NCI-H748 treated with DMSO at 0.1 percent for 48 hours (cell line): ENCODE measurements at places on chromosomes 16 and 17.

GRCh38 chr16:63067141-63067540, 1030.9 kb upstream of the CDH8 start:
- no peak for DNase-seq

GRCh38 chr17:62965174-62965685, 805 bp upstream of the TANC2 start:
- no peak for DNase-seq

- DNase-seq: no peak
Observed at GRCh38 chr17:15436473-15437302, 30.7 kb downstream of the CDRT4 start.

GRCh38 chr16:24729951-24730815, 732 bp downstream of the TNRC6A start:
- DNase-seq: peak; percentile 9

DNA sequence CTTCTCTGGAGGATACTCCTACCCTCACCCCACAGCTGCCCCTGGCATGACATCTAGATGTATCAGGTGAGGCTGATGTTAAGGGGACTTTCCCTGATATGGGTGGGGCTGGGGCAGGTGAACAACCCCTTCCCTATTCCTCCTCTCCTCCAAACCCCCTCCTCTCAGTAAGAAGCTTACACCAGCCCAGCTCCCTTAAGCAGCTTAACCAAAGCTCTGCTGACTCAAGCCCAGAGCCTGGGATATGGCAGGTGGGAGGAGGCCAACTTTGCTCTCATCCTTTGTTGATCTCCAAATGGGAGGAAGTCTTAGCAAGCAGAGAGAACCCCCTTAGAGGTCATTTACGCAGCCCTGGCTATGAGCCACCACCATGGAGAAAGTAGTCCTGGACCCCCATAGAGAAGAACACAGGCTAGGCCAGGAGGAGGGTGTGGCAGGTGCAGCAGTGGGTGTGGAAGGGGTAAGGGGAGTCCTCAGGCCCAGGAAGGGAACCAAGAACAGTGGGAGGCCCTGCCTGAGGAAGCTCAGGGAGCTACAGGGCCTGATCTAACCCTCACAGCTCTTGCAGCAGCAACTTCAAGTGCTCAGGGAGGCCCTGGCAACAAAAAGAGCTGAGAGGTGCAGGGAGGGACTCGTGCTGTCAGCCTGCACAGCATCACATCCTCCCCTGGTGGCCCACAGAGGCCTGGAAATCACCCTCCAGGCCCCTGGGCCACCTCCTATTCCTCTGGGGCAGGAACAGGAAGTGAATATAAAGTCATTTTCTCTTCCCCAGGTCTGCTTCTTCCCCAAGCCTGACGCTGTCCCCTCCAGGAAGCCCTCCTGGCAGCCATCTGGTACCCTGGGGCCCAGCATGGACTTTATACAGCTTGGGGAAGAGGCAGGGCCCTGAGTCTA, 2.9 kb downstream of the UNC119 start:
- no peak for DNase-seq

- DNase-seq: no peak
Observed at GRCh38 chr17:69854225-69854780, 220.7 kb upstream of the KCNJ16 start.

DNA sequence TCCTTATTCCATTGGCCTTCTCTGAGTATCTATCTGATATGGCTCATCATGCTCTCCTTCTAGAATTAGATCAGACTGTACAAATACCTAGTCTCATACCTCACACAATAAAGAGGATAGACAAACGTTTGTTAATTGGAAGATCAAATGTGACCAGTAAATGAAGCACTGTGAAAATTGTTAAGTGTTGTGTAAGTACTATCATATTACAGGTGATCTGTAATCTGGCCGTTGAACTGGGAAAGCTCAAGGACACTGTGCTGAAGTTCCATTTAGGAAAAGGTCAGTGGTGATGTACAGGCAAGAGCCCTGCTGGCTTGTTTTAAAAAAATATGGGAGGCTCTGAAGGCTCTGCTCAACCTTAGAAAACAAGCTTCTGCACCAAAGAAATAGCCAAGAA, 38.5 kb upstream of the CORO6 start:
- no peak for DNase-seq

DNA sequence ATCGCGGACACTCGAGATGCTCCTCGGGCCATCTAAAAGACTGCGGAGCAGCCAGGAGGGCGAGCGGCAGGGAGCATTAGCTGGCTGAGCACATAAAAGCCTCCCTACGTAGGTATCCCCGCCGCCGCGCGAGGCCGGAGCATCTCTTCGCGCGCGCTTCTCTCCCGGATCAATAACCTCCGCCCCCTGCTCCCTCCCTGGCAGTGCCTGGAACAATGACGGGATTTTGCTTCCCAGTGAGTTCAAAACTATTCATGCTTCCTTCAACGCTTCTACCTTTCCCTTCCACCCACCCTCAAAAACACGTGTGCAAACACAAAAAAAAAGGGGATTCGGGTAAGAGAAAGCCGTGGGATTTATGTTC, 984 bp downstream of the CENPV start:
- DNase-seq: peak; percentile 78

DNA sequence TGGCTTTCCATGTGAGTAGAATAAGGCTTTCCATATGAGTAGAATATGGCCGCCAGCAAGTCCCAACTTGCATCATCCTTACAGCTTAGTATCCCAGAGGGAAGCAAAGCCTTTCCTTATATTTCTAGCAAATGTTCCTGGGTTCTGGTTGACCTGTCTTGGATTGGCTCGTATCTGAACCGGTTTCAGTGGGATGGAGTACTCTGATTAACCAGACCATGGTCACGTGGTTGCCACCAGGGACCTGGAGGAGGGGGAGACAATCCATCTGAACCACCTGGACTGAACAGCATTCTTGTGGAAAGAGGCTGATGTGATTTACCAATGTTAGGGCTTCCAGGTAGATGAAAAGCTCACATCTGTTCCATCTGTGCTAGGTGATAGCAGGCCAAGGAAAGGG, 89.0 kb downstream of the SHISA6 start:
- no peak for DNase-seq

DNA sequence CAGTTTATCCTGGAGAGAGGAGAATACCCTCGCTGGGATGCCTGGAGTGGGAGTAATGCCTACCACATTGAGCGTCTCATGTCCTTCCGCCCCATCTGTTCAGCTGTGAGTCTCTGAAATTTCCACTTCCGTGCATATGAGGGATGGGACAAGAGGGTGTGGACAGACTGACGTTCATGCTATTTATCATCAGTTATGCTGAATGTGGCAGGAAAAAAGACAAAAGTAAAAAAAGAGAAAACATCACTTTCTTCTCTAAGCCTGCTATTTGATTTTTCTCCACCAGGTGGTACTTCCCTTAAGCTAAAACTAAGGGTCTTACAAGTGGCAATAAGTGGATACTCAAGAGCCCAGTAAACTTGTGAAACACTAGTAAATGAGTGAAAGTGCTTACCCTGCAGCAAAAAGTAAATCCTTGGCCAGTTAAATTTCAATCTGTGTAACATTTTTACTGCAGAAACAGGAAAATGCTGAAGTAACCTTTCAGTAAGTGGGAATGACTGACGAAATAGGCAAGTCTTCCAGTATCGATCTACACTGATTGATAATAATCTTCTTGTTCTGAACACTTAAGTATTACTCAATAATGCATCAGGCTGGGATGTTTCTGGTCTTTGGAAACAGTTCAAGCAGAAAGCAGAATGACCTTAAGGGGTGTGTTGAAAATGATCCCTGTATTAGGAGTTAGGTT, 5.6 kb downstream of the CRYBA1 start:
- DNase-seq: no peak

GRCh38 chr16:21943571-21943970, 9.6 kb upstream of the UQCRC2 start:
- no peak for DNase-seq

DNA sequence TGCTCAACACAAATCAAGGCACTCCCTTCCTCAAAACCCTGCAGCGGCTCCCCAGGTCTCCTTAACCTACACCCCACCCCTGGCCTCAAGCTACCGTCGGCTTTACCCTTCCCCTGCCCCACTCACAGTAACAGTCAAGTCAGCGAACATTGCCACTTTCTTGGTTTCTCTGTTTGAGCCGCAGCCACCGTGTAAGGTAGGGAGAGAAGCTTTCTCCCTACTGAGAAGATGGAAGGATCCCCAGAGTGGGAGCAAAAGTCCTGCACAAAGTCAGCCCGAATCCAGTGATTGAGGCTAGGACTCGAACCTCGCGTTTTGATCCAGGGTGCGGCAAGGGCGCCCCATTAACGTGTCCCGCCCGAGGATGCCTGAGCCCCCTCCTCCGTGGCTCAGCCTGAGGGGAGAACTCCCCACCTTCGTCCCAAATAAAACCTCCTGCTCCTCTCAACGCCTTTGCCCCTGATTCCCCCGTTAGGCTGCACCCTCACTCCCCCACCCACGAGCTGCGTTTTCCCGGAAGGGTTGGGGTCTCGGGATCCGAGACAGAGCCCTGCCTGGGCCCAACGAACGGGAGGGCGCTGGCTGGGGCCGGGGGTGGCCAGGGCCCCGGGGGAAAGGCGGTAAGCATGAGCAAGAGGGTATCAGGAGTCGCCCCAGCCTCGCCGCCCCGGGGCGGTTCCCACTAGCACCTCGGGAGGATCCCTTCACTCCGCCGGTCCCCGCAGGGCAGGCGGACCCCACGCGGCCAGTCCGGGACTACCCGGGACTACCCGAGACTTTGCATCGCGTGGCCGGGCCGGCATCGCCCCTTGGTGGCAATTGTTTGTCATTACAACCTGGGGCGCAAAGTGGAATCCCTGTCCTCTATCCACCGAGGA, 9.9 kb upstream of the NAGS start:
- peak; percentile 44 for DNase-seq

DNA sequence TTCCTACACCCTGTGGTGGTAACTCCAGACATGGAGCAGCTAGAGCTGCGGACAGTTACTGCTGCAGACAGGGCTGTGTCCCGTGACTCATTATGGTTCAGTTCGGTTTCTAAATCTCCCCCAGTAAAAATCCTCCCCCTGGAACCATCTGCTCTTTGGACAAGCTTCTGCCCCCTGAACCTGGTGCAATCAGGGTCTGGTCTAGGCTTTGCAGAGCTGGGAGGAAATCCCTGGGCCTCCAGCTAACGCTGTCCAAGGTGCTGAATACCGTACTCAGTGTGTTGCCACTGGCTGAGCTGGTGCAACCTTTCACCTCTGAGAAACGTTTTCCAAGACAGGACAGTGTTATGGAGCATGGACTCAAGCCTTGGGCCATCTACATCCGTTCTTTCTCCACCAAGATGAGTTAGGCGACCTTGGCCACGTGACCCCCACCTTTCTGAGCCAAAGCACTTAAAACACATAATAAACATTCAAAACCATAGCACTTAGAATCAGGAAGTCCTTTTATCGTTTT, 142.0 kb downstream of the CPPED1 start:
- no peak for DNase-seq

GRCh38 chr16:79090966-79091365, 509.6 kb downstream of the MAF start:
- DNase-seq: no peak

- no peak for DNase-seq
Observed at GRCh38 chr17:44198721-44199552, 747 bp downstream of the ATXN7L3 start.

GRCh38 chr17:62084585-62084984, 19.5 kb upstream of the MED13 start:
- no peak for DNase-seq

- DNase-seq: peak; percentile 55
Observed at GRCh38 chr17:37527249-37527851, 37.7 kb downstream of the DUSP14 start.

DNA sequence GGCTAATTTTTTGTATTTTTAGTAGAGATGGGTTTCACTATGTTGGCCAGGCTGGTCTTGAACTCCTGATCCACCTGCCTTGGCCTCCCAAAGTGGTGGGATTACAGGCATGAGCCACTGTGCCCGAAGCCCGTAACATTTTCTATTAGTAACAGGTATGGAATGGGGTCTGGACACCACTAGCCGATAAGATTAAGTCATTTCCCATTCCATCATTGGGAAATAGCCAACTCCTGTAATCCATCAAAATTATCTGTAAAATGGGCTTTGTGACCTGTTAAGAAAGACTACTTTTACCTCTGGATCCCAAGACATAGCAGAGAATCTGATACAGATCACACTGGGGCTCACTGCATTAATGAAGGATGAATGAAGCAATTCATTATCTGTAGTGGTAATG, 3.9 kb upstream of the LUC7L3 start:
- no peak for DNase-seq

- DNase-seq: peak; percentile 56
Observed at GRCh38 chr17:29005936-29006511, at the start of gene SEZ6. Gene SEZ6 (minus strand): TSS chr17:29006033. CDS start chr17:29005869, 164 bp downstream.

DNA sequence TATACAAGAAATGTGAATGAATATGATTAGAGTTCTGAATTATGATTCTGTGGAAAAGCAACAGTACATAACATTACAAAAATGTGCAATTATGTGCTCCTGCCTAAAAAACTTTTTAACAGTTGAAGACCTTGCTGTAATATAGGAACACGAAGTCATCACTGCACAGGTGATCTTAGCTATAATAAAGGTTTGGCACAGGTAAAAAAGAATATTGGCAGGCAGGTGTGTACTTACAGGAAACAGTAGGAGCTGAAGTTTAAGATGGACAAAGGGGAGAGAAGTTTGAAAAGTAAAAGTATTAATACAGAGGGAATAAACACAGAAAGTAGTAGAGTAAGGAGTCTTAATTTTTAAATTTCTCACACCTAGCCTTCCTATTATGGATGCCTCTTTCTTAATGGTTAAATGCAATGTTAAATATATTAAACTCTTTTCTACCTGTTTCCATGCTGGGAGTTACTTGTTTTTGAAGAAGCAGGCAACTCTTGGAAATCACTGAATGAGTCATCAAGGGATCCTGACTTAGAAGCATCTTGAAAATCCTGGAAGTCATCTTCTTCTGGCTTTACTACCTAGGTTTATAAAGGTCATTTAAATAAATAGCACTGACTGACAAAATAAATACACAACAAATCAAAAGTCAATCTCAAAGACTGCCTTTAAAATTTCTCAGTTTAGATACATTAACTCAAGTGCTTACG, 40.7 kb downstream of the SYNRG start:
- no peak for DNase-seq

DNA sequence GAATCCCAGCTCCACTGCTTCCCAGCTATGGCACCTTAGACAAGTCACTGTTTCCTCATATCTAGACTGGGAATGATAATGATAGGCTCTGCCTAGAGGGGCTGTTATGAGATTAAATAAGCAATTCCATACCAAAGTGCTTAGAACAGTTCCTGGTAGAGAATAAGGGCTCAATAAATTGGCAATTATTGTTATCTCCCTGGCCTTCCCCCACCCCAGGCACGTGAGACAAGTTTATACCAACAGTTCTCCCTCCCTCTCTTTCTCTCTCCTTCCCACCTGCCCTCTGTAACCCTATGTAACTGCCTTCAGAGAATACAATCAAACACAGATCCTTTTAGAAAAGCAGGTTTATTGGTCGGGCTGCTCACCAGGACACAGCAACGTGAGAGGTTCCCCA, 13.9 kb upstream of the STAT3 start:
- DNase-seq: no peak

DNA sequence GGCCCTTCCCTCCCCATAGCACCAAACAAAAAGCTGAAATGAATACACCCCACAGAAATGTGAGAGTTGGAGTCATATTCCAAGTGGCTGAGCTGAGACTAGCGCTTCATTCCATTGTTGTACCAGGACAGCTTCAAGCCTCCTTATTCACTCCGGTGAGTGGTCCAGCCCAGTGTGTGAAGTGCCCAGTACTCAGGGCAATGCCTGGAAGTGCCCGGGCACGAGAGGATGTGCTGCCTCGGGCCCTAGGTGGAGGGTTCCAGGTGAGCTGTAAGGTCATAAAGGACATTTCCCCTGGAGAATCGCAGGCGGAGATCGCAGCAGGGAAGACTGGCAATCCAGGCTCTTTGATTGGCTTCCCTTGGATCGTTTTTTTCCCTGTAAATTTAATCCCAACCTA, 5.4 kb upstream of the CYLD start:
- no peak for DNase-seq
